ENCODE measurements at places on chromosomes 11 and 22. TPM values are rescaled to one million over a fixed set of nuclear protein-coding genes. Genes with fewer than 3 reads are reported as not detected.

DNA sequence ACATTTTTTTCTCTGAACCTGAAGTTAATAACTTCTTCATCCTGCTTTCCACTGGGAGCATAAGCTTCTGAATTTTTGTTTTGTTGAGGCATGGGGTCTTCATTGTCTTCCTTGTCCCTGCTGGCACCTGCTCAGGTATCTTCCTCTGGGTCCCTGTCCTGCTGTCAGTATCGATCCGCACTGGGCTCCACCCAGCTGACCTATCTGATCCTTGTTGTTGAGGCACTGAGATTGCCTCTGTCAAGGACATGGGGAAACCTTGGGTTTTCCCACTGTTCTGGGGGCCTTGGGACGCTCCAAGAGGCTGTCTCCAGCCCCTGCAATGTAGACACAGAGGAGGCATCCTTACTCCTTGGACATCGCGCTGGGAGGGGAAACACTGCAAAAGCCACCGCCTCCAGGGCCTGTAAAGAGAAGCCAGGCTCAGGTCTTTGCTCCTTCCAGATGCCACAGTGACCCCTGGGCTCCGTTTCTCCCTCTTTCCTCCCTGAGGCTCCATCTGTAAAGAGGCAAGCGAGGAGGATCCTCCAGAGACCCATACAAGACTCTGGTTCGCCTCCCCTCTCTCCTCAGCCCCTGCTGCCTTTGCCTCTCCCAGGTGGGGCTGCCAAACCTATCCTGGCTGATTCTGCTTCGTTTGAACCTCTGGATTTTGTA lies 8.6 kb upstream of the RBFOX2 start:
- H3K27ac ChIP-seq = no peak overlapping the region
- H3K4me3 ChIP-seq = no peak overlapping the region
- H3K27me3 ChIP-seq = peaks cover 4% of the 10 kb centered on the region
- H3K36me3 ChIP-seq = no peaks in the 10 kb centered on the region

GRCh38 chr11:49202287-49202976 lies 6.0 kb downstream of the FOLH1 start:
- no peak overlapping the region for H3K27ac ChIP-seq
- no peaks in the 10 kb centered on the region for H3K27me3 ChIP-seq
- DNase-seq = no peak
- H3K36me3 ChIP-seq = no peaks in the 10 kb centered on the region
- no peak overlapping the region for H3K4me3 ChIP-seq
- H3K4me1 ChIP-seq = no peaks in the 10 kb centered on the region

The OR4C13 gene
- total RNA-seq = not detected

DNA sequence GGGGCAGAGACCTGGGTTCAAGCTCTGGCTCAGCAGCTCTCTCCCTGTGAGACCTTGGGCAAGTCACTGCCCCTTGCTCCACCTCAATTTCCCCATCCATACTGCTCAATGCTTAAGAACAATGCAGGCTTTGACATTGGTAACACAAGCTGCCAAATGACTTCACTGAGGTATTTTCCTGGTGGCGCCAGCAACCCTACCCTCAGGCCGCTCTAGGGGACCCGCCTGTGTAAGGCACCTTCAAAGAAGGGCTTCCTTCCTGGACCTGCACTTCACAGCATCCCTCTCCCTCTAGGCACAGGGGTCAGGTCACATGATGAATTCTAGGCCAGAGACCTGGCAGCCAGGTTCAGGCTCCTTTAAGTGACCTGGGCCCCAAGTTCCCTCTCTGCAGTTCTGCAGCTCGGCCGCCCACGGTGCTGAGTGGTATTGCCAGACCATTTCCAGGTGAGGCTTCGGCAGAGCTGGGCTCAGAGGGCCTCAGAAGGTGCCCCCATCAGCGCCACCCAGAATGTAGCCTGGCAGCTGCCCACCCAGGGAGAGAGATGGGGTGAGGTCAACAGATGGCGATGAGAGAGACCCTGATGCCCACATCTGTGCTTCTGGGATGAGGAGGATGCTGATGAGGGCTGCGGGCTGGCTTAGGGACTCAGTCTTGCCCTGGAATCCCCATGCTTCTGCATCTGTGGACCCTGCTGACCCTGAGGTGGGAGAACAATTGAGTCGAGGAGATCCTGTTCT lies 4.5 kb downstream of the WNT11 start:
- H3K36me3 ChIP-seq = no peaks in the 10 kb centered on the region
- H3K4me1 ChIP-seq = no peaks in the 10 kb centered on the region
- H3K4me3 ChIP-seq = no peak overlapping the region
- no peak overlapping the region for H3K27ac ChIP-seq
- no peak for DNase-seq

DNA sequence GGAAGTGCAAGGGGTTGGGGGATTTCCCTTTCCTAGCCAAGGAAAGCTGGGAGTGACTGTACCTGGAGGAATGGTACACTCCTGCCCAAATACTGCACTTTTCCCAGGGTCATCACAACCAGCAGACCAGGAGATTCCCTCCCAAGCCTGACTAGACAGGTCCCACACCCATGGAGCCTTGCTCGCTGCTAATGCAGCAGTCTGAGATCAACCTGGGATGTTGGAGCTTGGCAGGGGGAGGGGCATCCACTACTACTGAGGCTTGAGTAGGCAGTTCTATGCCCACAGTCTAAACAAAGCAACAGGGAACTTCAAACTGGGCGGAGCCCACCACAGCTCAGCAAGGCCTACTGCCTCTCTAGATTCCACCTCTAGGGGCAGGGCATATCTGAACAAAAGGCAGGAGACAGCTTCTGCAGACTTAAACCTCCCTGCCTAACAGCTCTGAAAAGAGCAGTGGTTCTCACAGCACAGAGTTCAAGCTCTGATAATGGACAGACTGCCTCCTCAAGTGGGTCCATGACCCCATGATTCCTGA lies 58.5 kb downstream of the SLC22A9 start:
- no peaks in the 10 kb centered on the region for H3K4me1 ChIP-seq
- H3K27ac ChIP-seq = no peak overlapping the region
- no peak overlapping the region for H3K4me3 ChIP-seq
- no peak for DNase-seq

DNA sequence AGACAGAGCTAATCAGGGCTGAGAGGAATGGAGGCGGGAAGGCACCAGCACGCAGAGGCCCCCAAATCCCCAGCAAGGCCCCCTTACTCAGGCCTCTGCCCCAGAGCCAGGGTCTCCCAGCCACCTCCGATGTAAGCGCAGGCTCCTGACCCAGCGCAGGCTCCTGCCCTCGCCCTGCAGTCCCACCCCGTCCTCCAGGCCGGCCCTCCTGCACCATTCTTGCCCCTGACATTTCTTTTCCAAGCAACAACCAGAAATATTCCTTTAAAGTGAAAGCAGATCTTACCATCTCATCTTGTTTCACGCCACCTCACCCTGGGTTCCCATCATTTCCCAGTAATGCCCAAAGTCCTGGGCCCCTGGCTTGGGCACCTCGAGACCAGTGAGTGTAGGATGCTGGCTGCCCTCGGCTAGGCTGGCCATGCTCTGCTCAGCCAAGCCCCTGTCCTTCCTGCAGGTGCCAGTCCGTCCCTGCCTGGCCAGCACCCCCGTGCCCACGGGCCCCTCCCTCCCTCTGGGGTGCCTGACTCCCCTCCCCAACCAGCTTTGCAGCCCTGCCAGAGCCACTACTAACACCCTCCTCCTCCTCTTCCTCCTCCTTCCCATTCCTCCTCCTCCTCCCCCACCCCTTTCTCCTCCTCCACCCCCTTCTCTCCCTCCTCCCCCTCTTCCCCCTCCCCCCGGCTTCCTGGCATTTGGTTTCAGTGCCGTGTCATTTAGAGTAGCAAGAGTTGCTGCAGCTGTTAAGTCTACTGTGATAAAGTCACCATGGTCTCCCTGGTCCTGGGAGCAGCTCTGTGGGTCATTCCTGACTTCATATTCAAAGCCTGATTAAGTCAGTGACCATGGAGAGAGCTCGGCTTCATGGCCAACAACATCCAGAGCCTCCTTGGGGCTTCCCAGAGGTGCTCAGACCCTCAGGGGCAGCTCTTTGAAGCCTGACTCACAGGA lies 78.7 kb downstream of the PIWIL3 start:
- no peak overlapping the region for H3K4me3 ChIP-seq
- no peaks in the 10 kb centered on the region for H3K36me3 ChIP-seq
- H3K4me1 ChIP-seq = no peaks in the 10 kb centered on the region
- no peak overlapping the region for H3K27ac ChIP-seq

GRCh38 chr11:78295991-78296930 lies 107.5 kb downstream of the USP35 start:
- no peak overlapping the region for H3K27ac ChIP-seq
- DNase-seq = no peak
- H3K4me3 ChIP-seq = no peak overlapping the region
- no peaks in the 10 kb centered on the region for H3K4me1 ChIP-seq
- no peaks in the 10 kb centered on the region for H3K27me3 ChIP-seq

DNA sequence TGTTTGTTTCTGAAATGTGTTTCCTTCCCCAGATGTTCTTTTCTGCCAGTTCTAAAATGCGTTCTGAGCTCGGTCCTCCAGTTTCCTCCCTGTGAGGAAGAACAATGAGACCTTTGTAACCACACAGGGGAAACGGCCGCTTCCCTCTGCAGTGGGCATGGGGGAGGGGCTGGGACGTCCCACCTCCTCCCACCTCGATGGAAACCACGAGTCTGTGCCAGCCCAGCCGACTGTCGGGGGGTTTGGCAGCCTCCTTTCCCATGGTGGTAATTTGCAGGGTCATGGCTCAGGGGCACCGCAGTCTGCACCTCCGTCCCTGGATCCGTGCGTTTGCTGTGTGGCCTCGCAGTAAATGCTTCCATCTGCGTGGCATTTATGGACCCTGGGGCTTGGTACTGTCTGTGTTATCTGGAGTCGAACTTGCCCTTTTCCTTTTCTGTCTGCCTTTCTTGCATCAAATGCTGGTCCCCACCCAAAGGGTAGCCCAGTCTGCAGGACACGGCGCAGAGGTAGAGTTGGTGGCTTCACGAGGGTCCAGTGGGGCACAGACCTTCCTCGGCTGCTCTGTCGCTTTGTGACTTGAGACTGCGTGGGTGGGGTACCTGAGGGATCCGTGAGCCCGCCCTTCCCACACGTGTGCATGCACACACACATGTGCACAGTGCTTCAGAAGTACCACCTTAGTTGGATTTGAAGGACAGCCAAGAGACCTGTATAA lies 16.1 kb downstream of the LRP5 start:
- H3K4me3 ChIP-seq = no peak overlapping the region
- DNase-seq = no peak
- no peak overlapping the region for H3K27ac ChIP-seq
- H3K4me1 ChIP-seq = peaks cover 4% of the 10 kb centered on the region
- H3K36me3 ChIP-seq = no peaks in the 10 kb centered on the region
- H3K27me3 ChIP-seq = no peaks in the 10 kb centered on the region

The VWCE gene
- total RNA-seq = 1.7 TPM

DNA sequence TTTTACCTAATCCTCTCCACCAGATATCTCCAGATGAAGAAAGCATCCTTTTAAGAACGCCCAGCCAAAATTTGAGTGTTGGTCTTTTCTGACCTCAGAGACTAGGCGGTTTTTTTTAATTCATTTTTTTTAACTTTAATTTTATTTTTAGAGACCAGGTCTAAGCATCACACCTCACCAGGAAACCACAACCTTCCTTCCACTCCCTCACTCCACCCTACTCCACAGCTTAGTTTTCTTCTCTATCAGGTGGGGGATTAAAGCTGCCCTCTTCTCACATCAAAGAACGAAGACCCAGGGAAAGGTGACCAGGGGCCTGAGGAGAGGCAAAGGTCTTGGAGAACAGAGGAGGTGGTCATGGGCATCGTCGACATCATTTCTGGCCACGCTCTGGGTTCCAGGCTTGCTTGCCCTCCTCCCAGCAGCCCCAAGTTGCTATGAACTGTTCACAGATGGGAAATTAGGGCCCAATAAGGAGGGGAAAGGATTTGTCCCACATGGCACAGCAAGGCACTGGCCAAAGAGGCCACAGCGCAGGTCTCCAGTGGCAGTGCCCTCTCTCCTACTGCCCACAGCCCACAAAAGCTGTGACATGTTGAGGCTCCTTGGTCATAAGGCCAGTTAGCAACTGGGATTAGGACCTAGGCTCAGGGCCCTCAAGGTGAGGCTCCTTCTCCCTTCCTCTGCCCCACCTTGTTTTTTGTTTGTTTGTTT lies 1.4 kb upstream of the PEX16 start:
- peaks cover 23% of the 10 kb centered on the region for H3K27me3 ChIP-seq
- peaks cover 8% of the 10 kb centered on the region for H3K36me3 ChIP-seq
- no peak overlapping the region for H3K27ac ChIP-seq

GRCh38 chr11:133896028-133896427 lies 50.7 kb upstream of the SPATA19 start:
- no peaks in the 10 kb centered on the region for H3K27me3 ChIP-seq
- H3K36me3 ChIP-seq = no peaks in the 10 kb centered on the region
- peak; percentile 2 for DNase-seq
- H3K4me3 ChIP-seq = no peak overlapping the region
- H3K4me1 ChIP-seq = no peaks in the 10 kb centered on the region

GRCh38 chr11:78453140-78453935 lies 35.7 kb upstream of the GAB2 start:
- H3K4me3 ChIP-seq = no peak overlapping the region
- no peak overlapping the region for H3K27ac ChIP-seq
- DNase-seq = peak; percentile 66

- no peaks in the 10 kb centered on the region for H3K27me3 ChIP-seq
- H3K4me1 ChIP-seq = no peaks in the 10 kb centered on the region
- no peak overlapping the region for H3K27ac ChIP-seq
Observed at GRCh38 chr22:22446517-22446916, 62.0 kb downstream of the ZNF280B start.

The CPSF7 gene
- total RNA-seq = 18.0 TPM

DNA sequence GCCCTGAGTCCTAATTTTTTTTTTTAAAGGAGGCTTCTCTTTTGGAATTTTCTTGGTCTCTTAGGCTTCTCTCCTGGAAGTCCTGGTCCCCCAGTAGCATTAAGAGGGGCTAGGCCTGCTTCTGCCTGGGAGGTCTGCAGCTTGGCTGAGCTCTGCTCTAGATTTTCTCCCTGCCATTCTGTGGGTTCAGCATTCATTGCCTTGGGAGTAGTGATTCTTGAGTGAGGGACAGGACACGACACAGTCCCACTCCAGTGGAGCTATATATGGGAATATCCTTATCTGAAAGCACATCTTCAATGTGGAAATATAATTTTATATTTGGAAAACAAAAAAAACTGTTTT lies 3.7 kb downstream of the IGSF22 start:
- no peaks in the 10 kb centered on the region for H3K36me3 ChIP-seq
- H3K27me3 ChIP-seq = peaks cover 3% of the 10 kb centered on the region
- no peak for DNase-seq
- H3K27ac ChIP-seq = no peak overlapping the region
- H3K4me1 ChIP-seq = peaks cover 3% of the 10 kb centered on the region

- H3K4me3 ChIP-seq = no peak overlapping the region
- H3K27ac ChIP-seq = no peak overlapping the region
- DNase-seq = no peak
- no peaks in the 10 kb centered on the region for H3K4me1 ChIP-seq
- no peaks in the 10 kb centered on the region for H3K27me3 ChIP-seq
Observed at GRCh38 chr11:5928271-5928670, 13.8 kb upstream of the OR56A3 start.

The CRYBB2 gene
- not detected for total RNA-seq
